ENCODE measurements at places on chromosomes 16 and 17. TPM values are rescaled to one million over a fixed set of nuclear protein-coding genes. Genes with fewer than 3 reads are reported as not detected.

GRCh38 chr16:69478685-69479084 lies 54.3 kb downstream of the CYB5B start:
- DNase-seq, result no peak
- no peaks in the 10 kb centered on the region for H3K4me1 ChIP-seq
- H3K36me3 ChIP-seq, result no peaks in the 10 kb centered on the region
- no peak overlapping the region for H3K27ac ChIP-seq
- H3K27me3 ChIP-seq, result no peaks in the 10 kb centered on the region
- no peak overlapping the region for H3K4me3 ChIP-seq

Gene KRTAP3-2
- not detected for total RNA-seq

Gene SYT17
- total RNA-seq, result 5.6 TPM

DNA sequence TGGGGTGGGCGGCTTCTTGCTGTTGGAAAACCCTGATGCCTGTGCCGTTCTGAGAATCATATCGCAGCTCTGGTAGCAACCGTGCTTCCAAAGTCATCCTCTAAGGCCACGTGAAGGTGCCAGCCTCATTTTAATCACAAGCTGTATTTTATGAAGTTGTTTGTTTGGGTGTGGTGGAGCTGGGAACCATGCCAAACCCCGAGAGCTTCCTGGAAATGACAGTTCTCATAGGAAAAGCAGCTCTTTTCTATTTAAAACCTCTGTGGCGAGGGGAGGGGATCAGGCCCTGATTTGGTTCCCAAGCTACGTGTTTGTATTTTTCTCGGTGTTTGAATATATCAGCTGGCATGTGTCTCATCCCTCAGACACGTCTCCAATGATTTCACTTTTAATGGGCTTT lies 21.7 kb downstream of the KNOP1 start:
- H3K27ac ChIP-seq, result no peak overlapping the region
- no peak overlapping the region for H3K4me3 ChIP-seq
- H3K4me1 ChIP-seq, result no peaks in the 10 kb centered on the region
- no peaks in the 10 kb centered on the region for H3K27me3 ChIP-seq
- H3K36me3 ChIP-seq, result peaks cover 44% of the 10 kb centered on the region

Gene CORO6
- total RNA-seq, result 2.1 TPM

DNA sequence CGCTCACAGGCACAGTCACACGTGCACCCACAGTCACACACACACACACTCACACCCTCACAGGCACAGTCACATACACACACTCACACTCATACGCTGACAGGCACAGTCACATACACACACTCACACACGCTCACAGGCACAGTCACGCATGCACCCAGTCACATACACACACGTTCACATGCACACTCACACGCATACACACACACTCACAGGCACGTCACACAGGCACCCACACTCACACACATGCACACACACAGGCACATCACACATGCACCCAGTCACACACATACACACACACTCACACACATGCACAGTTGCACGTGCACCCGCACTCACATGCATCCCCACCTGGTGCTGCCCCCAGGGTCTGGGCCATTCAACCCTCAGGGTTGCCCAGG lies 46.1 kb upstream of the CBFA2T3 start:
- no peaks in the 10 kb centered on the region for H3K4me1 ChIP-seq
- H3K36me3 ChIP-seq, result no peaks in the 10 kb centered on the region
- no peaks in the 10 kb centered on the region for H3K27me3 ChIP-seq
- DNase-seq, result no peak
- no peak overlapping the region for H3K27ac ChIP-seq
- H3K4me3 ChIP-seq, result no peak overlapping the region

Data from H1 (cell line).